Activated T-helper 1 cell treated with Interleukin-2 at 50 U/mL for 16 hours (primary cell): ENCODE measurements at places on chromosomes 5 and 9.

GRCh38 chr5:71907608-71908145, 188.6 kb downstream of the CARTPT start:
- DNase-seq, result no peak

DNA sequence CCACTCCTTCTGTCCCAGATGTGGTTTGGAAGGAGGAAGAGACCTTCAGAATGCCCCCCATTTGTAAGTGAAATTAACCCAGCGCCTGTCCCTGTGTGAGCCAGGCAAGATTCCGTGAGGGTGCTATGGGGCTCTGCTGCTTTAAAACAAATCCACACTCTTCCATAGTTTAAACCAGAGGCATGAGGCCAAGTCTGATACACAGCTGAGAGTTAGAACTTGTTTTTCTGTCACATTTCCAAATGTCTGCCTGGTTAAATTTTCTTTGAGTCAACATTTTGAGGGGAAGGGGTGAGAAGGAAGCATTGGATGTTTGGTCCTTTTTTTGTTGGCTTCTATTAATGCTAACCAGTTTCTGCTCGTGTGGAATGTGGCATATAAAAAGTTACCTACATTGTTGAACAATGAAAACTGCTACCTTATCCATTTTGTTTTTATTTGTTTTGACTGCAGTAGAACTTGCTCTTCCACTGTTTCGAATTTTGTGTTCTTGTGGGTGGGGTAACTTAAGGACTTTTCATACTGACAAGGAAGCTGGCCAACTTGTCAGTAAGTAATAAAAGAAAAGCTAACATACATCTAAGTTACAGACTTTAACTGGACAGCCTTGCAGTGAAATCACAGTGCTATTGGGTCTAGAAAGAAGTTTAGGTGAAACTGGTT, 12.9 kb downstream of the RGMB start:
- DNase-seq, result no peak

DNA sequence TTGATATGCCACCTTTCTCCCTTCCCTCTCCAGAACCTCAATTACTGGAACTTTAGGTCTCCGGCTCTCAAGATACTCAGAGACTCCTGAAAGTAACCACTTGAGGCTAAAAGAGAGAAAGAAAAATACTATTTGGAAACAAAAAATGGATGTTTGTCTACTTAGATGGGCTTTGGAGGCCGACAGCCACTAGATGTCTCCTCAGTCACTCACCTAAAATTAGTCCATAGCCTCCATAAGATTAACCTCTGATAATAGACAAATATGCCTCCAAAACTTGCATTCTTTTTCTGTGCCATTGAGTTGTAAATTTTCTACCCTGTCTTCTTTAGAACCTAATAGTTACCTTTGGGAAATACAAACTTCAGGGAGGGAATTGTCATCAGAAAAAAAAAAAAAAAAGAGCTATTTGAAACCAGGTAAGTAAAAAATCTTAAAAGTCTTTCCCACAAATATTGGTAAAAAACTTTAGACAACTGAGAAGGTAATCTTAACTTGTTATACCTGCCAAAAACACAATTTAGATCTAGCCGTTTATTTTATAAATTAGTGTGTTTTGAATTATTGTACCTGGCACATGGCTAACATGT, 11.2 kb upstream of the PCDH1 start:
- DNase-seq, result no peak

- DNase-seq, result no peak
Observed at GRCh38 chr9:34579808-34580163, 9.7 kb downstream of the CNTFR start.

- no peak for DNase-seq
Observed at GRCh38 chr9:130144703-130145102, 27.5 kb upstream of the NCS1 start.

DNA sequence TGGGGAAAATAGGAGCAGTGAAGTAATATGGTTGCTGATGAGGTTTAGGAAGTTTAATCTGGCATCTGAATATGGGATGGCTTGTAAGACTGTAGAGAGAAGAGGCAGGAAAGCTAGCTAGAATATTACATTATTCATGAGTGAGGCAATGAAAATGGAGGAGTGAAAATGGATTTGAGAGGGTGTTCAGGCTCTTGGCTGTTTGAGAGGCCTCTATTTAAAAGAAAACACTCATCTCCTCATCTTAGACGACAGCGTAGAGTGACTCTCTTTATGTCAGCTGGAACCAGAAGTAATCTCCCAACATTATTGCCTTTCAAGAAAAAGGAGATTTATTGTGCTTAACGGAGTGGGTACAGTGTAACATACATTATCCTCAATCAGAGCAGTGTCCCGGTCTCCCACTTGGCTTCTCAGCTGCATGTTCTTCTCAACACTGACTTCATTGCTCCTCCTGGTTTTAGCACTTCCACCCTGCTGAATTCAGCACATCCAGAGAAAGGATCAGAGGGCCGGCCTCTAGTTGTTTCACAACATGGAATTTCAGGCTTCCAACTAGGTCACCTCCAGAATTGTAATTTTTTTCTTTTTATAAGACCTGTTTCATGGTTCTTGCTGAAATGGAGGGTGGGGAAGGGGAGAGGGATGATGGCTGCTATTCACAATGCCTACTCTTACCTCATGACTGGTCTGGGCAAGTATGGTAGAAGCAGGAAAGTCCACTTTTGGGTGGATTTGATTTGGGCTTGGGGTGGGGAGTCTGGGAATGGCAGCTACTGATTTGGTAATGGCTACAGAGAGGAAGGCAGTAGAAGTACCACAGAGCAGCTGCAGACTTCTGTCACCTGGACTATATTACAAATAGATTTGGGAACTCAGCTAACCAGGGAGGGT, 52.9 kb upstream of the KIAA1958 start:
- no peak for DNase-seq

GRCh38 chr5:160921-161802, 30.1 kb upstream of the LRRC14B start:
- DNase-seq, result no peak

- DNase-seq, result no peak
Observed at GRCh38 chr9:129558551-129559505, 62.1 kb downstream of the C9orf50 start.

GRCh38 chr9:95175523-95175922, 142.0 kb downstream of the FANCC start:
- no peak for DNase-seq

- no peak for DNase-seq
Observed at GRCh38 chr9:19770973-19771372, 17.9 kb downstream of the SLC24A2 start.

- DNase-seq, result no peak
Observed at GRCh38 chr9:89878687-89879086, 273.9 kb downstream of the GADD45G start.

- no peak for DNase-seq
Observed at GRCh38 chr5:177363565-177363964, 5.8 kb downstream of the RGS14 start.

DNA sequence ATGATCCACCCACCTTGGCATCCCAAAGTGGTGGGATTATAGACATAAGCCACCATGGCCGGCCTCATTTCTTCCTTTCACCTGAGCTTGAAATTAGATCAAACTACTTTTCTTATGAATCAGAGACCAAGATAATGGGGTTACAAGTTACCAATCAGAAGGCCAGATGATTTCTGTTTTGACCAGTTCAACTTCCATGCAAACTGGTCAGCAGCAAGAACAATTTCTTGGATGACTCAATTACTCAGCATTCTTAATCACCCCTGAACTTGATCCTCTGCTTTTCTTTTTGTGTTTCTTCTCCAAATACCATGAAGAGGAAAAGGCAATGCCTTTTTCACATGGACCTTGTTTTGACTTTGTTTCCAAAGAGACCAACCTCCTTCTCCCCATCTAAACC, 10.0 kb upstream of the PLIN2 start:
- DNase-seq, result no peak
